A549 treated with DMSO at 1 μM for 4 hours (cell line): ENCODE measurements at places on chromosomes 7 and 10. TPM values are rescaled to one million over a fixed set of nuclear protein-coding genes. Genes with fewer than 3 reads are reported as not detected.

The ZMIZ2 gene
- total RNA-seq = 24.2 to 40.3 TPM (median 36.7 TPM) in 5 replicates

The MAGI2 gene
- total RNA-seq = 0.30 to 0.45 TPM (median 0.40 TPM) in 5 replicates

The AKR1C4 gene
- total RNA-seq = 0.15 to 0.39 TPM (median 0.24 TPM) in 5 replicates

The OR2A5 gene
- not detected in 5 replicates for total RNA-seq

The PLXNA4 gene
- 1.3 to 2.3 TPM (median 2.0 TPM) in 5 replicates for total RNA-seq

The PTPRZ1 gene
- total RNA-seq = not detected in 5 replicates

The FGL2 gene
- not detected in 5 replicates for total RNA-seq

The SUV39H2 gene
- 20.5 to 24.8 TPM (median 22.4 TPM) in 5 replicates for total RNA-seq

The ANAPC16 gene
- 70.5 to 89.1 TPM (median 84.6 TPM) in 5 replicates for total RNA-seq

The CHCHD2 gene
- 605 to 711 TPM (median 671 TPM) in 5 replicates for total RNA-seq

The TMEM196 gene
- not detected in 5 replicates for total RNA-seq

The NRAP gene
- total RNA-seq = not detected in 5 replicates

The CLCN1 gene
- 0.03 to 0.07 TPM (median 0.06 TPM) in 3 of 5 replicates, not detected in the others for total RNA-seq

The ADIRF gene
- total RNA-seq = 0.17 TPM in 1 of 5 replicates, not detected in the others

The TEX47 gene
- total RNA-seq = not detected in 5 replicates

The ZP3 gene
- total RNA-seq = 17.1 to 22.9 TPM (median 17.7 TPM) in 5 replicates

The CPA1 gene
- total RNA-seq = not detected in 5 replicates

The LRIT1 gene
- not detected in 5 replicates for total RNA-seq

The UCMA gene
- total RNA-seq = not detected in 5 replicates

The ZRANB1 gene
- total RNA-seq = 8.0 to 10.8 TPM (median 10.4 TPM) in 5 replicates

The SPAM1 gene
- total RNA-seq = not detected in 5 replicates

The NUDCD3 gene
- total RNA-seq = 46.0 to 60.4 TPM (median 56.1 TPM) in 5 replicates

The CAMK1D gene
- total RNA-seq = 6.7 to 9.1 TPM (median 8.8 TPM) in 5 replicates

The NODAL gene
- total RNA-seq = 0.06 TPM in 1 of 5 replicates, not detected in the others

The ANKRD7 gene
- total RNA-seq = 0.21 to 0.93 TPM (median 0.45 TPM) in 5 replicates

The WEE2 gene
- not detected in 5 replicates for total RNA-seq

The OPALIN gene
- not detected in 5 replicates for total RNA-seq

The HDAC9 gene
- 0.11 to 0.51 TPM (median 0.29 TPM) in 5 replicates for total RNA-seq

The GOLGA7B gene
- 4.2 to 5.5 TPM (median 5.1 TPM) in 5 replicates for total RNA-seq

The DRGX gene
- total RNA-seq = 0.03 to 0.07 TPM (median 0.06 TPM) in 3 of 5 replicates, not detected in the others

The NEUROD6 gene
- not detected in 5 replicates for total RNA-seq

The PRKAR2B gene
- 2.8 to 4.5 TPM (median 3.5 TPM) in 5 replicates for total RNA-seq

The NUTM2D gene
- 1.2 to 2.3 TPM (median 1.4 TPM) in 5 replicates for total RNA-seq

The CALD1 gene
- 53.2 to 78.1 TPM (median 68.6 TPM) in 5 replicates for total RNA-seq

The TAS2R38 gene
- total RNA-seq = not detected in 5 replicates

The HOXA2 gene
- 0.70 to 1.6 TPM (median 1.2 TPM) in 5 replicates for total RNA-seq

The DPY19L1 gene
- total RNA-seq = 36.9 to 59.3 TPM (median 51.6 TPM) in 5 replicates

The ZNF511 gene
- total RNA-seq = 59.7 to 77.8 TPM (median 69.4 TPM) in 5 replicates

The GRM3 gene
- total RNA-seq = not detected in 5 replicates

The MBLAC1 gene
- total RNA-seq = 2.3 to 3.1 TPM (median 2.7 TPM) in 5 replicates

The GRIFIN gene
- total RNA-seq = not detected in 5 replicates

The DBNL gene
- total RNA-seq = 65.7 to 74.1 TPM (median 66.9 TPM) in 5 replicates

The SERPINE1 gene
- total RNA-seq = 793 to 966 TPM (median 846 TPM) in 5 replicates

The GNGT1 gene
- total RNA-seq = 0.09 TPM in 1 of 5 replicates, not detected in the others

The ETV1 gene
- 2.4 to 4.0 TPM (median 3.5 TPM) in 5 replicates for total RNA-seq
